Right hindlimb (tissue), 1 donor: ENCODE measurements at places on chromosomes 16 and 17.

GRCh38 chr17:77674358-77674757 lies 284.1 kb upstream of the TNRC6C start:
- DNase-seq = no peak

- DNase-seq = no peak
These were observed 51.8 kb upstream of the CDC42EP4 start for GRCh38 chr17:73363442-73364154.

- DNase-seq = no peak
These were observed 37.5 kb upstream of the FAAP100 start for GRCh38 chr17:81589612-81590011.

GRCh38 chr16:23699100-23699499 lies 13.9 kb downstream of the ERN2 start:
- DNase-seq = no peak
